ENCODE measurements at places on chromosomes 5 and 9.

- H3K27ac ChIP-seq = peak overlapping the region; percentile 85
- DNase-seq = no peak
- H3K4me1 ChIP-seq = peaks cover 4% of the 10 kb centered on the region
- H3K27me3 ChIP-seq = no peaks in the 10 kb centered on the region
- H3K36me3 ChIP-seq = no peaks in the 10 kb centered on the region
Observed at GRCh38 chr9:121362813-121363621, 7.0 kb downstream of the STOM start.

- no peak for DNase-seq
- H3K27me3 ChIP-seq = no peaks in the 10 kb centered on the region
- H3K4me3 ChIP-seq = no peak overlapping the region
- no peaks in the 10 kb centered on the region for H3K4me1 ChIP-seq
Observed at GRCh38 chr5:125129151-125129806, 382.8 kb upstream of the ZNF608 start.

GRCh38 chr5:79518718-79519117 lies 4.8 kb upstream of the HOMER1 start:
- H3K4me1 ChIP-seq = no peaks in the 10 kb centered on the region
- H3K27me3 ChIP-seq = no peaks in the 10 kb centered on the region
- H3K4me3 ChIP-seq = no peak overlapping the region
- H3K27ac ChIP-seq = peak overlapping the region; percentile 50
- DNase-seq = no peak
- no peaks in the 10 kb centered on the region for H3K36me3 ChIP-seq

DNA sequence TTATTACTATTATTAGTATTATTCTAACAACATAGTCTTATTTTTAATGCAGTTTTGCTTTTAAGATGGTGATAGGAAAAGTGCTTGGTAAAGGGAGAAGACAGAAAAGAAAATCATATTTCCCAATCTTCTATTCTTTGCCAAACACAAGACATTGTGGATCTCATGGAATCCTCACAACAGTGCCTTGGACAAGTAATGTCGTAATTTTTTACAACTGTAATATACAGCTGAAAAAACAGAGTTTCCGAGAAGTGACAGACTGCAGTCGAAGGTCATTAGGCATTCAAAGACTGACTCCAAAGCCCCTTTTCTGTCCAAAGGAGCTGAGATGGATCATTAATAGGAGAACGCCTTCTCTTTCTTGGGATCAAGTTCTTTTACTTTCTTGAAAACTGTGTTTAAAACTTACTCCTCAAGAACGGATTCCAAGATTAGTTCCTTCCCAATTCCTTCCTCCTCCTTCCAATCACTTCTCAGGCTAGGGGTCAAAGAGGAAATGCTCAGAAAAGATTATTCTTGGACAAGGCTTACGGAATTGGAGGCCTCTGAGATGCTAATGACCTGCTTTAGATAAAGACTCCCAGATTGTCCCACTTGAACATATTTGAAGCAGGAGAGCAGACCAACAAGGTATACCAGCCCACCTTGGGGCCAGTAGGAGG lies 24.3 kb upstream of the TRIM32 start:
- H3K27ac ChIP-seq = no peak overlapping the region
- no peak for DNase-seq
- H3K27me3 ChIP-seq = no peaks in the 10 kb centered on the region
- H3K36me3 ChIP-seq = no peaks in the 10 kb centered on the region
- H3K4me3 ChIP-seq = no peak overlapping the region
- H3K4me1 ChIP-seq = no peaks in the 10 kb centered on the region

GRCh38 chr9:135588371-135588770 lies 26.8 kb downstream of the PAEP start:
- DNase-seq = no peak
- no peaks in the 10 kb centered on the region for H3K36me3 ChIP-seq
- H3K27me3 ChIP-seq = peaks cover 32% of the 10 kb centered on the region
- no peak overlapping the region for H3K27ac ChIP-seq
- no peaks in the 10 kb centered on the region for H3K4me1 ChIP-seq
- H3K4me3 ChIP-seq = no peak overlapping the region

- no peaks in the 10 kb centered on the region for H3K27me3 ChIP-seq
- no peaks in the 10 kb centered on the region for H3K4me1 ChIP-seq
- no peak overlapping the region for H3K4me3 ChIP-seq
- no peaks in the 10 kb centered on the region for H3K36me3 ChIP-seq
- peak overlapping the region; percentile 23 for H3K27ac ChIP-seq
Observed at GRCh38 chr5:758698-759053, 25.9 kb downstream of the ZDHHC11B start.
